ENCODE measurements at places on chromosomes 11 and 22.
A peak's percentile ranks its signal among the peaks of the same experiment; 100 is the strongest.

DNA sequence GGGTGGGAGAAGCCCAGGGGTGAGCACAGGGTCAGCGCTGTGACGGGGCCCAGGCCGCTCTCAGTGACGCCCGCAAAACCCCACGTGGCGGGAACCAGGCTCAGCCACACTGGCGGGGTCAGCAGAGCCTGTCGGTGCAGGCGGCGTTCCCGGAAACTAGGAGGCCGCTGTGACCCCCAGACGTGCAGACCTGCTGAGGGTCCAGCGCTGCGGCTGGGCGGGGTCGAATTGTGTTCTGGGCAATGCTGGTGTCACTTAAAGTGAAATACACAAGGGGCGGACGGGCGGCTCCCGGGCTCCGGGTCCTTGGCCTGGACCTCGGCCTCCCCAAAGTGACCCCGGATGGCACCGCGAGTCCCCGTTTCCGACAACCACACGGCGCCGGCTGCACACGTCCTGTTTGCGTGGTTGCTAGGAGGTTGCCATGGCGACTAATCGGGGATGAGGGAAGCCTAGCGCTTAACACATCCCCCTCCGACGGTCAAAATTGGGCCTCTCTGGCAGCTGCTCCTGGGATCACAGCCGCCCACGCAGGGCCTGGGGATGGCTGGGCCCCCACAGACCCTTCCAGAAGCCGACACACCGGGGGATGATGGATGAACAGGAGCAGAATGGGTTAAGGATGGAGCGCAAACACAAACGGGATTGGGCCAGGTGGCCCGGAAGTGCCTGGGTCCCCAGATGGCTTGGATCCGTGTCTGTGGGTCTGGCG, 81.7 kb upstream of the PRR5 start:
- no peak for DNase-seq

DNA sequence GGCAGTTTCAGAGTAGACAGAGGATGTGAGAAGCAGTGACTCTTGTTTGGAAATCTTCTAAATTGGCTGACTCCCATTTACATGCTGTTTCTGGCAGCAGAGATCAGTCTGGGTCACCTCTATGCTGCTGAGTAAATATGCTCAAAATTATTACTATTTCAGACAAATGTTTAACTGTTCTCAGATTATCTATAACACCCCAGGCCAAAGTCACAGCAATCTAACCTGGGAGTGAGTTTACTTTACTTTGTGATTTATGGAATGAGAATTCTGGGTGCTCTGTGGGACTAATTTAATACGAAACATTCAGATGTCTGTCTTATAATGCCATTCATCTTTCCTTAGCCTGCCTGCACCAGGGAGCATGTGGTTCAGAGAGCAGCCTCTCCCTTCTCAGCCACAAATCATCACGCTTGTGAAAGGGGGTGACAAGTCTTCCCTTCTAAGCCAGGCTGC, 282.5 kb upstream of the MPPED2 start:
- DNase-seq = no peak

DNA sequence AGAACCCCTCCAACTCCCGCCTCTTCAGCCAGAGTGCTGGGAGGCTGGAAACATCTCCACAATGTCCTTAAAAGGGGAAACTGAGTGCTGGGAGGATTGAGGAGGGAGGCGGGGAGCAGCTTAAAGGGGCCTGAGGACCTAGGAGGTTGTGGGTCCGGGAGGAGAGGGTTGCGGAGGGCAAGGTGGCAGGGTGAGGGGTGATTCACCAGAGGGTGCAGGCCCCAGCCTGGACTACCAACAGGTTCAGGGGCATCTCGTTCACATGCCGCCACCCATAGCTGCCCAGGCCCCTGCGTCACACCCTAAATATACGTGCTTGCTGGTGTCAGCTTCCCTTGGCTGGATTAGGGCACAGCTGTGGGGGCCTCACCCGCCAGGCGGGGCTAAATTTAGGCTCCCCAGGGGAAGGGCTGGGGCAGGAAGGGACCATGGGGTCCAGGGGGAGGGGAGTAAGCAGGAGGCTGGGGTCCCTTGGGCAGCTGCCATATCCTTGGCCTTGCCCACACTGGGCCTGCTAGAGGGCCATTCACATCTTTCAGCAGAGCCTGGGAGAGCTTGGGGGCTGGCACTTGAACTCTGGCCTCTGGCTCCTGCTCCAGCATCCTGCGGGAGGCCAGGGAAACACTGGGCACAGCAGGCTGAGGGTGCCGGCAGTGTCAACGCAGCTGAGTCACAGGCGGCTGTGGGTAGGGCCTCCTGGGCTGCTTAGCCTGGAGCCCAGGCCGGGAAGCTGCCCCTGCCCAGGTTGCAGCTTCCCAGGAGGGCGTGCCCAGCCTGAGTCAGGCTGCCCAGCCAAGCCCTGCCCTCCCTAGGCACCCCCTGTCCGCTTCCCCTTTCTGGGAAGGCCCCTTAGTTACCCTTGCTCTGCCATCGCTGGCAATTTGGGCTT, 1.3 kb downstream of the EHBP1L1 start:
- no peak for DNase-seq

- no peak for DNase-seq
Measured at GRCh38 chr11:87097582-87097981, 59.8 kb downstream of the TMEM135 start.

DNA sequence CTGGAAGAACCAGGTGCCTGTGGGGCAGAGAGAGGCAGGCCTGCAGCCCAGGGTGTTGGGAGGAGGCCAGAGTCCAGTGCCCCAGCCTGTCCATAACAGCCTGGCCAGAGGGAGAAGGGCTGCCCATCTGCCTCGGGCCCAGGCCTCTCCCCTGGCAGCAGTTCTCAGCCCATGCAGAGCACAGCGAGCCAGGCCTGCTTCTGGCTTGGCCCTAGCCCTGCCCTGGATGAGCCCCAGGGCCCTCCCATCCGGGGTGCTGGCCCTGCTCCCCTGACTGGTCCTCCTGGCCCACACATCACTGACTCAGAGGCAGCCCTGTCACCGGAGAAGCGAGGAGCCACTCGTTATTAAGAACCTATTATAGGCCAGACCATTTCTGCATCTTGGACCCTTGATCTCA, 19.7 kb upstream of the MYRF start:
- no peak for DNase-seq

- DNase-seq = no peak
Measured at GRCh38 chr11:126477535-126478305, 122.2 kb downstream of the ST3GAL4 start.

- peak; percentile 95 for DNase-seq
Measured at GRCh38 chr11:60699284-60699691, at the start of gene MS4A8. TSS of gene MS4A8 (plus strand) at chr11:60699612. CDS start at chr11:60700861, 1,249 bp downstream.

DNA sequence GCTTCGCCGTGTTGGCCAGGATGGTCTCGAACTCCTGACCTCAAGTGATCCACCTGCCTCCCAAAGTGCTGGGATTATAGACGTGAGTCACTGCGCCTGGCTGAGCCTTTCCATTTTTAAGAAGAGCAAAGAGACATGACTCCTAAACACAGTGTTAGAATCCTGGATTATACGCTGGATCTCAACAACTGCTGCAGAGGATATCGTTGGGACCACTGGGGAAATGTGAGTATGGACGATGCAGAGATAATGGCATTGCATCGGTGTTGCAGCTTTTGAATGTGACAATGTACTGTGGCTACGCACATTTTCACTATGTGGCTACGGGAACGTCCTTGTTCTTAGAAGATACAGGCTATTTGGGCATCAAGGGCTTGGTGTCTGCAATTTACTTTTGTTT, 6.2 kb downstream of the MRGPRF start:
- DNase-seq = no peak

DNA sequence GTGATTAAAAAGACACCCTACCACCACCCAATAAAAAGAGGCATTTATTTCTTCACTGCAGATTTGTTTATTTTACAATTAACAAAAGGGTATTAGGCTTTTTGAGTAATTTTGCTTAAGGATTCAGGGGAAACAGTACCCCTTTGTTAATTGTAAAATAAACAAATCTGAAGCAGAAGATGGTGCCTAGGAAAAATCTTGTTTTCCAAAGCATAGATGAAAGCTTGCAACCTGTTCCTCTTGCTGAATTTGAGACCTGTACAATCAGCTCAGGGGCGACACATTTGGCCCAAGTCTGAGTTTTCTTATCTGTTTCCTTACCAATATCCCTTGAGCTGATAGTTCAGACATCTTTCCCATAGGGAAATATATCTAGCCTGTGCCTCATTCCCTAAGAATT, 171.9 kb downstream of the GRIA4 start:
- DNase-seq = peak; percentile 7

- no peak for DNase-seq
Measured at GRCh38 chr22:50243685-50244419, 971 bp downstream of the TUBGCP6 start.

- peak; percentile 53 for DNase-seq
Measured at GRCh38 chr11:115334932-115335788, 169.1 kb downstream of the CADM1 start.

DNA sequence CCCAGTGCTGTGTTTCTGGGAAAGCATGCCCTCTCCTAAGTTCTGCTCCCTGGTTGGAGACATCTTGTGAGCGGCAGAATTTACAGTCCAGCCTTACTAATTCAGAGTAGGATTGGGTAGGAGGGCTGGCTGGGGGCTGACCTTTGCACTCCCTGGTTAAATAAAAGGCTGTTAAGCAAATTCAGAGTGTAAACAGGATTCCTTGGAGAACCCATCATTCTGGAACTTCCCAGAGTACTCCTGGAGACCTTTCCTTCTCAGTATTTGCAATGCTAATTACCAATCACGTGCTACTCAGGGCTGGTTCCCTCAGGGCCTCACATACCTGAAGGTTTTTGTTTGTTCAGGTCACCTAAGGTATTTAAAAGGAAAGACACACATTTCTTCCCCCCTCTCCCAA, 340.2 kb downstream of the TBC1D22A start:
- no peak for DNase-seq

All from NCI-H1092 (cell line).